ENCODE measurements at places on chromosomes 11 and 22. TPM values are rescaled to one million over a fixed set of nuclear protein-coding genes. Genes with fewer than 3 reads are reported as not detected.

DNA sequence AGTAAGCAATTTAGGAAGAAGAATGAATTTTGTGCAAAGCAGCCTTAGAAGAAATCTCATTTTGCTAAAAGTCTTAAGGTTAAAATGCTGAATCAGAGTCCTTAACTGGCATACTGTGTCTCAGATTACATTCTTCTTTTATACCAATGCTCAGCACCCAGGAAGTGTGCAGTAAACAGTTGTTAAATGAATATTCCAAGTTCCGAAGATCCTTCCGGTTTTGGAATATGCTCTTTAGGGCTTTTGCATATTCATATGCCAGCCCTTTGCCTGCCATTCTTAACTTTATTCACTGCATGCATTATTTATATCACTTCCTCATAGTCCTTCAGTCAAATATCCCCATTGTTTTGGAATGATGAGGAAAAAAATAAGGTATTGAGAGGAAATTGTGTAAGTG is 242.0 kb downstream of the DDX10 start:
- H3K4me1 ChIP-seq = peaks cover 9% of the 10 kb centered on the region
- no peaks in the 10 kb centered on the region for H3K27me3 ChIP-seq
- no peak overlapping the region for H3K27ac ChIP-seq
- DNase-seq = no peak
- H3K4me3 ChIP-seq = no peak overlapping the region
- H3K36me3 ChIP-seq = no peaks in the 10 kb centered on the region

DNA sequence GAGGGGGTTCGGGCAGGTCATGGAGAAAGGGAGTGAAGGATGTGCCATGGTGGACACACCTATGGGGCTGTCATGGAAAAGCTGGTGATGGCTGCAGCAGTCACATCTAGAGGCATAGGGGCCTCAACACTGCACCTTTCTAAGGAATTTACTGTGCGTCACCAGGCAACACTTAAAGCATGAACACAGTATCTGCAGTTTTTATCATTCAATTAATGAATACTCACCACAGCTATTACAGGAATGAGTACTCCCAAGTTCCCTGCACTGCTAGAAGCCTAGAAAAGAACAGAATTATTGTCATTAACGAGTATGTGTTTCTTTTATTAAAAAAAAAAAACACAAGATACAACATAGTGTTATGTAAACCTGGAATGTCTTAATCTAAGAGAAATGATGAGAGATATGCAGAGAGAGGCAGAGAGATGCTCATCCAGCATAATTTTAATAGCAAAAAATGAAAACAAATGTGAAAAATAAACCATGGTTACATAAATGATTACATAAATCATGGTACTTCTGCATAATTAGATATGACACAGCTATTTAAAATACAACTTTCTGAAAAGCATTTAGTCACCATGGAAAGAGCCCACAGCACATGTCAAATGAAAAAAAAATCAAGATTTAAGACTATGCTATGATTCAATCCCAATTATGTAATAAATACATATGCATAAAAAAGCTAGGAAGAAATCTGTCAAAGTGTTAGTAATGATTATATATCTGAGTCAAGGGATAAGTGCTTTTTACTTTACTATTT is 19.2 kb downstream of the SERPIND1 start:
- DNase-seq = no peak
- H3K27ac ChIP-seq = no peak overlapping the region
- no peaks in the 10 kb centered on the region for H3K4me1 ChIP-seq
- H3K4me3 ChIP-seq = no peak overlapping the region
- H3K36me3 ChIP-seq = peaks cover 49% of the 10 kb centered on the region
- H3K27me3 ChIP-seq = no peaks in the 10 kb centered on the region

- H3K27ac ChIP-seq = no peak overlapping the region
- no peak for DNase-seq
- H3K27me3 ChIP-seq = no peaks in the 10 kb centered on the region
- H3K36me3 ChIP-seq = no peaks in the 10 kb centered on the region
- H3K4me1 ChIP-seq = no peaks in the 10 kb centered on the region
Observed at GRCh38 chr11:106262852-106263251, 185.4 kb downstream of the AASDHPPT start.

DNA sequence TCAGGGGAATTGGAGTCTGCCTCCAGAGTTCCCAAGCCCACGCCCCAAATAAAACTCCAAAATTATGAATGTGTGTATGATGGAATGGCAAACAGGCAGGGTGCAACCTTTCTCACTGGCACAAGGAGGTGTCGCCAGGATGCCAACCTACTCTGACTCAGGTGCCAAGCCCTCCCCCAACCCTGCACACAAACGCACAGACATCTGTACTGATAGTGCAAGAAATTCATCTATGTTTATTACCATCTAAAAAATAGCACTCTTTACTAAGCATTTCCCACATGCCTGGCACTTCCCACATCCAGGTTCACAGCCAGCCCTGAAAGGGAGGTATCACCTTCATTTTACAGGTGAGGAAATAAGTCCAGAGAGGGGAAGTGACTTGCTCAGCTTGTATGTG is 1.2 kb downstream of the PLA2G3 start:
- H3K27ac ChIP-seq = no peak overlapping the region
- no peak overlapping the region for H3K4me3 ChIP-seq
- H3K27me3 ChIP-seq = peaks cover 3% of the 10 kb centered on the region
- no peak for DNase-seq
- H3K4me1 ChIP-seq = no peaks in the 10 kb centered on the region

- no peaks in the 10 kb centered on the region for H3K36me3 ChIP-seq
- H3K27me3 ChIP-seq = no peaks in the 10 kb centered on the region
- no peak overlapping the region for H3K27ac ChIP-seq
- DNase-seq = no peak
Observed at GRCh38 chr11:22304337-22304961, 33.7 kb upstream of the SLC17A6 start.

- no peak overlapping the region for H3K27ac ChIP-seq
- H3K36me3 ChIP-seq = no peaks in the 10 kb centered on the region
- peaks cover 28% of the 10 kb centered on the region for H3K4me1 ChIP-seq
- no peaks in the 10 kb centered on the region for H3K27me3 ChIP-seq
- H3K4me3 ChIP-seq = no peak overlapping the region
Observed at GRCh38 chr11:72969894-72970335, 155.7 kb downstream of the ATG16L2 start.

DNA sequence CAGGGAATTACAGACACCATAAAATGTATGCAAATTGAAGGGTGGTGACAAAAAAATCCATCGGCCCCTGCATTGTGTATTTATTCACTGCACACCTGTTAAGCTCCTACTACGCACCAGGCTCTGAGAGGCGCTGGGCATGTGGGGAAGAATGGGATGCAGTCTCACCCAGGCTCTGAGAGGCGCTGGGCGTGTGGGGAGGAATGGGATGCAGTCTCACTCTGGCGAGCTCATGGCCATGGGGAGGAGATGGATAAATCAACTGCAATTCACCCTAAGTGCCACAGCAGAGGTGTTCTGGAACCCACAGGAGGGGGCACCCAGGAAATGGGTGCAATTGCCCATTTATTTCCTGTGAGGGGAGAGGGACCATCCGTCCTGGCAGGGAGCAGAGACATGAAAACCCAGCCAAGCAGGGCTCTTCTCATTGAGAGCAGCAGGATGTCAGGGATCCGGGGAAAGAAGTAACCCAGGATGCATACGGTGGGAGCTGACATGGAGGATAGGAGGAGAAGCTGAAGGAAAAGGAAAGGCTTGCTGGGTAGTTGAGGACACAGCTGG is 798.7 kb downstream of the TBC1D22A start:
- DNase-seq = no peak
- H3K4me1 ChIP-seq = no peaks in the 10 kb centered on the region
- no peak overlapping the region for H3K27ac ChIP-seq
- H3K36me3 ChIP-seq = no peaks in the 10 kb centered on the region
- H3K27me3 ChIP-seq = no peaks in the 10 kb centered on the region

DNA sequence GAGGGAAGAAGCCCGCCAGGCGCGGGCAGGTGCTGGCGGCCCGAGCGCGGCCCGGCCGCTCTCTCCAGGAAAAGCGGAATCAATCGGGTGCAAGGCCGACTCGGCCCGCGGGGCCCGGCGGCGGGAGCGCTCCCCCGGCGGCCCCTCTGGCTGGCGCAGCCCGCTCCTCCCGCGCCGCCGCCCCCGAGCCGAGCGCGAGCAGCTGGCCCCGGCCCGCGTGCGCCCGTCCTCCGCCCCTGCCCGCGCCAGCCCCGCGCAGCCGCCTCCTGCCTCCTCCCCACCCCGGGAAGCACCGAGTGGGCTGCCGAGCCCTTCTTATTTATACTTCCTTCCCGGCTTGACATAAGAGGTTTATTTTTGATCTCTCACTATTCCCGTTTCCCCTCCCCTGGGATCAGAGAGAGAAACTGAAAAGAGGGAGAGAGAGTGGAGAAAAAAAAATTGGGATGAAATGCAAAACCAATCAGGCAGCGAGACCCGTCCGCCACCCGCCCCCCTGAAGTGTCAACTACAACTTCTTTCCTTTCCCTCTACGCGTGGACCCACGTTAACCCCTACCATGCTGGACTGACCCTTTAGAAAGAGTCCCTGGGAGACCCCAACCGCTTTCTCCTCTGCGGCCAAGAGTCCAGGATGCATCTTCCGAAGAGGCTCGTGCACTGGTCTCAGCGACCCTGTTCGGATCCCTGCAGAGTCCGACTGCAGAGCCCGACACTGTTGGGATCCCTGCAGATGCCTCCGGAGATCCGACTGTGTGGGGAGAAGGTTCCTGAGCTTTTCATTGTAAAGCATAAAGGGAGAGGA is at the start of gene ADAMTS8:
Gene ADAMTS8 (minus strand): TSS at position 294 of the 804 bp plus-strand sequence. CDS start 323 bp downstream, outside the sequence.
- no peak for DNase-seq
- H3K4me1 ChIP-seq = peaks cover 31% of the 10 kb centered on the region
- H3K27ac ChIP-seq = no peak within 1 kb of the TSS
- peak within 1 kb of the TSS; percentile 80 for H3K4me3 ChIP-seq
- H3K36me3 ChIP-seq = no peaks in the 10 kb centered on the region
- no peaks in the 10 kb centered on the region for H3K27me3 ChIP-seq

DNA sequence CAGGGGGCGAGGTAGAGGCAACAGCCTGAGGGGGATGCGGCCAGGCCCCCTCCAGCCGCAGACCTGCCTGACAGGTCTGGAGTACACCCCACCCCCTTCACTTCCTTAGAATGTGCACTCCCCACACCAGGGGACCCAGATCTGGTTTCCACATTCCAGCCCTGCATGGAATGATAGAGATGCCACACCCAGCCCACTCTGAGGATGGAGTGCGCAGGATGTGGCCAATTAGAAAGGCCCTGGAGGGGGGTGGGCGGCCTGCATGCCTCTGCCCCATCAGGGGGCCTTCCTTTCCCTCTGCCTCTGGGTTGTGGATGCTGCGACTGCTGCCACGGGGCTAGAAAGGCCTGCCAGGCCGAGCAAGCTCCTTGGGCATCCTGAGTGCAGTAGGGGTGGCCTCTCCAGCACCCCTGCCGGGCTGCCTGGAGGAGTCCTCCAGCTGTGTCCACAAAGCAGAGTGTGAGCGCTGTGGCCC is 28.2 kb upstream of the MGAT3 start:
- DNase-seq = no peak
- no peaks in the 10 kb centered on the region for H3K27me3 ChIP-seq
- no peak overlapping the region for H3K27ac ChIP-seq
- H3K36me3 ChIP-seq = peaks cover 45% of the 10 kb centered on the region

The XRRA1 gene
- total RNA-seq = 106 TPM

The E2F8 gene
- not detected for total RNA-seq

Data from thoracic aorta (tissue), 2 donors.